H1 (cell line): ENCODE measurements at places on chromosomes 13 and 19. TPM values are rescaled to one million over a fixed set of nuclear protein-coding genes. Genes with fewer than 3 reads are reported as not detected.
A peak's percentile ranks its signal among the peaks of the same experiment; 100 is the strongest.

DNA sequence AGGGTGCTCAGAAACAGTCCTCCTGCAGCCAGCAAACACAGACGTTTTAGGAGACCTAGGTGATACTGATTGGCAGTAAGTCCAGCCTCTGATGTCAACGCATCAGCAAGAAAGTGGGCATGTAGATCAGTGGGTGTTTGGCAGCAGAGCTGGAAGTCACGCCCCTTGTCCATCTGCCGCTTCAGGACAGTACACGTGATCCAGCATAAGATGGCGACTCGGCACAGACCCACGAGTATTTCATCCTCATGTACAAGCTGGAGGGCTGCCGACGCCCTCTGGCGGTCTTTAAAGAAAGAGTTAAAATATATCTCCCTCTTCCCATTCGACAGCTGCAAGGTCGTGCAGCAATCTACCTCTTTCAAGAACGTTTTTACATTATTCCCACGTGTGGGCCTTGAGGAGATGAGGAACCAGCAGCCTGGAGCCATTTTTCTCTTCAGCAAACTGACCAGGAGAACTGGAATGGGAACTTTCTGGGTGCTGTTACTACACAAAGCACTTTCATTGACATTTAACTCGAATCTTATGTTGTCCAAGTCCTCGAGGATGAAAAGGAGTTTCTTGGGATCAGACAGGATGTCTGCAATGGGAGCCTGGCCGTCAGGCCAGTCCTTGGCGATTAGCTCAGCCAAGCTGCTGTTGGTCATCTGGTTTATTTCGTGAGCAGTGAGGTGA is 22.3 kb downstream of the NLRP11 start:
- peak; percentile 10 for DNase-seq

GRCh38 chr19:4373601-4374497 is 26.5 kb downstream of the SH3GL1 start:
- DNase-seq = no peak

DNA sequence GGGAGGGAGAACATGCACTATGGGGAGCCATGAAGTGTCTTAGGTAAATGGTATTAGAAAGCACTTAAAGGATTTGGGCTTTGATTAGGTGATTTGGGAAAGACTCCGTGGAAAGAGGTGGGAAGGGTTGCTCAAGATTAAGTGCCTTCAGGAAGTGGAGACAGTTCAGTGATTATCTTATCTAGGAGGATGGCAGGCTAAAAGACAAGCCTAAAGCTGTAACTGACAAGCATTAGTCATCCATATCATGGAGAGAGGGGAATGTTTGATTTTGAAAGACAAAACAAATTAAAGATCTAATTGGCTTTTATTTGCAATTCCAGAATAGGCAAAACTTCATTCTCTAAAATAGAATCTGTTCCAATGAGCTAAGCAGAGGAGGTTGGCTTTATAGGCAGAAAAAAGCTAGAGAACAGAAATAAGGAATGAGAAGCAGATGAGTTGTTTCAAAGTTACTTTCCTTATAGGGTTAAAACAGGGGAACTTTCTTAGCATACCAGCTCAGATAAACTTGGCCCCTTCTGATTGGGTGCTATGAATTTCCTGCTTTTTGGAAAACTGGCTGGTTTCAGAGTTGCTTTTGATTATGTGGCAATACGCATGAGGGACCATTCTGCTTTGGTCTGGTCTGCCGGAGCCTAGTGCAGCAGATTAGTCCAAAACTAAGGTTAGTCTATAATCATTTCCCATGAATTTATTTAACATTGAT is 1.8 kb upstream of the DIAPH3 start:
- no peak for DNase-seq

DNA sequence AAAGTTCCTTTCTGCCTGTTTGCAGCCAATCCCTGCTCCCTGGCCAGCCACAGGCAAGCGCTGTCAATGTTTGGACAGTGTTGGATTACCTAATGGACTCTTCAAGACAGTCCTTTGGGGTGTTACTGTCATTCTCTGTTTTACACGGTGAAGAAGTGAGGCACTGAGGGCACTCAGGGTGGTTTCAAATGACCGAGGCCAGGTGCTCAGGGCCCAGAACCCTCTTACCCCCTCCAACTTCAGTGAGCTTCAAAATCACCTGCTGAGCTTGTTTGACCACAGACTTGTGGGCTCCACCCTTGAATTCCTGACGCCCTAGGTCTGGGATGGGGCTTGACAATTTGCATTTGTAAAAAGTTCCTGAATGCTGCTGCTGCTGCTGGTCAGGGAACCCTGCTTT is 97.9 kb downstream of the GGACT start:
- DNase-seq = peak; percentile 58

GRCh38 chr19:49109051-49109450 is 5.1 kb upstream of the LIN7B start:
- DNase-seq = no peak

GRCh38 chr19:38877781-38878574 is at the start of gene RINL:
Gene RINL, minus strand, starts transcription at chr19:38878275. Its CDS starts 1,533 bp downstream, at chr19:38876742.
- DNase-seq = no peak

GRCh38 chr13:49616676-49617065 is 11.6 kb upstream of the ARL11 start:
- no peak for DNase-seq

- no peak for DNase-seq
Observed at GRCh38 chr13:112769615-112770014, 79.8 kb downstream of the ATP11A start.

DNA sequence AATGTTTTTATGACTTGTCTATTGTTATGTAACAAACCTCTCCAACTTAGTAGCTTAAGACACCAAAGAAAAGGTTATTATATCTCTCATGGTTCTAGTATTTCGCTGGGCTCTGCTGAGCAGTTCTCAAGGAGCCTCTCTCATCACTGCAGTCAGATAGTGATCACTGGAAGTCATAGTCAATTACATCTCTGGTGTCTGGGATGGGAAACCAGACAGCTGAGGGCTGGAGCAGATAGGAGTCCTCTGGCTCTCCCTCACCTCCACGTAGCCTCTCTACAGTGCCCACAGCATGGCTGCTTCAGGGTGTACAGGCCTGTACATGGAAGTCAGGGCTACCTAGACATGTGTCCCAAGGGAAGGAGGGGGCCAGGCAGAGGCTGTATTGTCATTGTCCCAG is 507.5 kb downstream of the MYO16 start:
- DNase-seq = no peak

GRCh38 chr19:47681388-47681787 is 31.8 kb upstream of the EHD2 start:
- DNase-seq = no peak

GRCh38 chr13:114129649-114130062 is 2.8 kb downstream of the RASA3 start:
- no peak for DNase-seq

DNA sequence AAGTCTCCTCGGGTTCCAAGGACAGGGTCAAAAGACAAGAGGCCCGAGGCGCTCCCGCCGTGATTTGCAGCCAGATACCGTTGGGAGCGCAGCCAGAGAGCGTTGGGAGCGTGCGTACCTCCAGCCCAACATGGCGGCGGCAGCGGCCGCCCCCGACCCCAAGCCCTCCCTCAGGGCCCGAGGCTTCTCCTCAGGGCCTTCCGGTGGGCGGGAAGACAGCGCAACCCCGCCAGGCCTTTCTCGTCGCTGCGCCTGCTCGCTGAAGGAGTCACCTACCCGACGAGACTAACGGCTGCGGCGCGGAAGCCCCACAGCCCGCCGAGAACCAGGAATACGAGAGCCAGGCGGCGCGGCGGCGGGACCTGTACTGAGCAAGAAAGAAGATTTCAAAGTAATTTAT is 3.2 kb upstream of the ZNF850 start:
- DNase-seq = peak; percentile 75

DNA sequence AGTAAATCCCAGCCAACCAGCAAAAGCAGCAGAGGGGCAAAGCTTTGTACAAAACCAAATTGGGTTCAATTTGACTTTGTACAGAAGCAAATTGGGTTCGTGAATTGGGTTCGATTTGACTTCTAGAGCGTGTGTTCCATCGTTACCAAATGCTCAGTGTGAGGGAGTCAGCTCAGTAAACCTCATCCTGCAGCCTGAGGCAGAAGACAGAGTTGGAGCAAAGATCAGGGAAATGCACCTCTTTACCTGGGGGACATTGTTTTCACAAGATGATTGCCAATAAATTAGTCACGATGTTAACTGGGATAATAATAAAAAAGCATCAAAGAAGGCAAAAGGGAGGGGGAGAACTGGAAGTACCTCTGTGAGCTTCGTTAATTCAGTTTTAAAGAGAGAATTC is 1.5 kb downstream of the RAB20 start:
- DNase-seq = no peak

GRCh38 chr13:47144782-47145181 is 247.9 kb upstream of the HTR2A start:
- no peak for DNase-seq

- no peak for DNase-seq
Observed at GRCh38 chr13:99224021-99224420, 23.4 kb downstream of the UBAC2 start.

- DNase-seq = no peak
Observed at GRCh38 chr13:49958321-49958720, 22.2 kb upstream of the SPRYD7 start.

DNA sequence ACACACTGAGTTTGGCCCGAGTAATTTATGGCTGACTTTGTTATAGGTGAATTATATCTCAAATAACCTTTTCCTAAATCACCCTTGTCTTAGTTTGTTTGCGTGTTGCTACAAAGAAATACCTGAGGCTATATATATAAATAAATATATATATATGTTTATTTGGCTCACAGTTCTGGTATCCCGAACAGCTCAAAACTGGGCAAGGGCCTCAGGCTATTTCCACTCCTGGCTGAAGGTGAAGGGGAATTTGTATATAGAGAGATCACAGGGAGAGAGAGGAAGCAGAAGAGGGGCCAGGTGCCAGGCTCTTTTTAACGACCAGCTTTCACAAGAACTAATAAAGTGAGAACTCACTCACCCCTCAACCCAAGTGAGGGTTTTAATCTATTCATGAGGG is 159.9 kb upstream of the STARD13 start:
- no peak for DNase-seq

DNA sequence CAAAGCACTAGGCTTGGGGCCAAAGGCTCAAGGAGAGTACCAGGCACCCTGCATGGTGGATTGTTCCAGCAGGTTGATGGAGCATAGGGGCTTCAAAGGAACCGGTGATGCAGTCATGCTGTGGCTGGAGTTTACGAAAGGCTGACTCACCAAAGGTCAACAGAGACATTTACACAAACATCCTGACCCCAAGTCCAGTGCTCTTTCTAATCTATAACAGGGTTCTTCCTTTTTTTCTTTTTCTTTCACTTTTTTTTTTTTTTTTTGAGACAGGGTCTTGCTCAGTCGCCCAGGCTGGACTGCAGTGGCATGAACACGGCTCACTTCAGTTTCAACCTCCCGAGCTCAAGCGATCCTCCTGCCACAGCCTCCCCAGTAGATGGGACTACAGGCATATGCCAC is 35.6 kb upstream of the TPTE2 start:
- no peak for DNase-seq

GRCh38 chr13:106541826-106542225 is 6.4 kb upstream of the EFNB2 start:
- no peak for DNase-seq

- DNase-seq = no peak
Observed at GRCh38 chr19:14577885-14578427, 4.9 kb upstream of the CLEC17A start.

DNA sequence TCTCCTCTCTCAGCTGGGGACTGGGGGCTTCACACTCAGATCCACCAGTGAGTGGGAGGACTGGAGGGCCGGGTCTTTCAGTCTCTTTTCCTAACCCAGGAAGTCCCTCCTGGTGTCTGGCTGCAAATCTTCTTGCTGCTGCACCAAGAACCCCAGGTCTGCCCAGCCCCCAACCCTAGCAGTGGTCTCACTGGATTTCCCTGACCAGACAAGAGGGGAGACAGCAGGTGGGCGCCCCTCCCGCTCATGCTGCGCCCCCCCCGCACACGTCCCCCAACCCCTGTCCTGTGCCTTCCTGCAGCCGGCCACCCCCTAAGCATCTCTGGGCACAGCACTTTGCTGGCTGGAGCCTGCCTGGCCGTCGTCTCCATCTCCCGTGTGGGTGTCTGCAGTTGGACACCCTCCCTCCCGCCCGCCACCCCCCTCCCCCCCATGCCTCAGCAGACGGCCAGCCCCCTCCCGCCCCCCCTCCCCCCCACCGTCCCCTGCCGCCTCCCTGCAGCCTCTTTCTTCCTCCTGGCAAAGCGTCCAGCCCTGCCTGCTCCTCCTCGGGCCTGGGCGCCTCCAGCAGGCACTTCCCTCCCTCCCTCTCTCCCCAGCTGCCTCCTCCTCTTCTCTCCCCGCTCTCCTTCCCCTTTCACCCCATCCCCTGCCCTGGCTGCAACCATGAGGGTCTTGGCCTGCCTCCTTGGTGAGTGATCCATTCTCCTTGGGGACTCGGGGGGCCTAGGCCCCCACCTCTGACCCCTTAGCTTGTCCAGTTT is at the start of gene SSC5D:
Gene SSC5D (plus strand): TSS at position 513 of the 764 bp plus-strand sequence. CDS start 154 bp downstream, at position 667.
- peak; percentile 75 for DNase-seq

Gene ZNF285
- 1.7 and 2.5 TPM in 2 replicates for total RNA-seq

Gene ZNF230
- 2.5 and 3.6 TPM in 2 replicates for total RNA-seq

Gene ZNF568
- 2.4 and 2.7 TPM in 2 replicates for total RNA-seq

Gene LRRC25
- 0.20 and 0.23 TPM in 2 replicates for total RNA-seq

Gene APOE
- total RNA-seq = 629 and 679 TPM in 2 replicates

Gene EXOC3L2
- 1.5 and 1.6 TPM in 2 replicates for total RNA-seq

Gene PDS5B
- total RNA-seq = 54.6 and 59.1 TPM in 2 replicates

Gene GPR12
- total RNA-seq = 0.15 TPM in 2 replicates
